ENCODE measurements at places on chromosomes 6 and 20.

GRCh38 chr6:2140438-2141128 is 104.8 kb downstream of the GMDS start:
- peak; percentile 74 for DNase-seq

GRCh38 chr6:7004581-7005297 is 103.0 kb upstream of the RREB1 start:
- no peak for DNase-seq

GRCh38 chr20:50385733-50386640 is 124.2 kb upstream of the PTPN1 start:
- DNase-seq: no peak

DNA sequence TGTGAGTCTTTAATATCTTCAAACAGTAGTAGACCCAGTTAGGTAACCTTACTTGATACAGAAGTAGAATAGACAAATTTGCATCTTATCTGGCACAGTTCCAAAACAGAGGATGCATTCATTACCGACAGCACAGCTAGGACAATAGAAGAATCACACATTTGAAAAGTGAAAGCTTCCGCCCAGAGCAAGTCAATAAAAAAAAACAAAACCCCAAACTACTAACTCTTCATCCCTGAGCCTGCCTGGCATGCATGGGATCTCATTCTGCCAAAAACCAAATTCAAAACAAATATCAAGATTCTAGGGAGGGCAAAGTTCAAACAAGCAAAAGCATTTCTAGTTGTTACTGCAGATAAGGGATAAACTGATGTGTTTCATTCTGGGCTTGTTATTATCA is 235.4 kb downstream of the BTBD9 start:
- DNase-seq: no peak

GRCh38 chr6:46923476-46923875 is 1.7 kb upstream of the ADGRF5 start:
- DNase-seq: no peak

GRCh38 chr20:59307270-59307669 is 6.9 kb downstream of the EDN3 start:
- DNase-seq: no peak

GRCh38 chr20:62409931-62410745 is 3.1 kb upstream of the CABLES2 start:
- DNase-seq: peak; percentile 58

- DNase-seq: peak; percentile 56
Observed at GRCh38 chr6:15400572-15401004, 154.7 kb downstream of the JARID2 start.

DNA sequence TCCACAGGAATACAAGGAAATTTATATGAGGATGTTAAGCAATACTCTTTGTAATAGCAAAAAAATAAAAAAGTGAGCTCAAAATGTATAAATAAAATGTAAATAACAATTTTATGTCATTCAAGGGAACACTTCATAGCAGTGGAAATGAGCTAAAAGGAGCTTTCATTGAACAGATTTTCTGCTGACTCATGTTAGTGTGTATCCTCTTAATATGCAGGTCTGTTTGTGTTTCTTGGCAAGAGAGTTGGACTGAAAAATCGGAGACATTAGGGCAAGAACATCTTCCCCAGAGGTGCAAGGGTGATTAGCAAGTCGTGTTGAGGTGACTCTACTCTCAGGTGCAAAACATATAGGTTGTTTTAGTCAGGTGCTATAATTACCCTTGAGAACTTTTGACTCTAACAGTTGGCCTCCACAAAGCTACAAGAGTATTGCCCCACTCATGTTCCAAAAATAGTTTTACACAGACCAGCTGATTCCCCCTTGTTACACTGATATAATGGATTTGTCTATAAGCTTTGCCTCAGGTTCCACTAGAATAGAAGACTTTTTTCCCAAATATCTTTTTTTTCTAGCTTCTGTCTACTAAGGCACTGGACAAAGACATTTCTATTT is 702.9 kb downstream of the TENT5A start:
- DNase-seq: no peak

DNA sequence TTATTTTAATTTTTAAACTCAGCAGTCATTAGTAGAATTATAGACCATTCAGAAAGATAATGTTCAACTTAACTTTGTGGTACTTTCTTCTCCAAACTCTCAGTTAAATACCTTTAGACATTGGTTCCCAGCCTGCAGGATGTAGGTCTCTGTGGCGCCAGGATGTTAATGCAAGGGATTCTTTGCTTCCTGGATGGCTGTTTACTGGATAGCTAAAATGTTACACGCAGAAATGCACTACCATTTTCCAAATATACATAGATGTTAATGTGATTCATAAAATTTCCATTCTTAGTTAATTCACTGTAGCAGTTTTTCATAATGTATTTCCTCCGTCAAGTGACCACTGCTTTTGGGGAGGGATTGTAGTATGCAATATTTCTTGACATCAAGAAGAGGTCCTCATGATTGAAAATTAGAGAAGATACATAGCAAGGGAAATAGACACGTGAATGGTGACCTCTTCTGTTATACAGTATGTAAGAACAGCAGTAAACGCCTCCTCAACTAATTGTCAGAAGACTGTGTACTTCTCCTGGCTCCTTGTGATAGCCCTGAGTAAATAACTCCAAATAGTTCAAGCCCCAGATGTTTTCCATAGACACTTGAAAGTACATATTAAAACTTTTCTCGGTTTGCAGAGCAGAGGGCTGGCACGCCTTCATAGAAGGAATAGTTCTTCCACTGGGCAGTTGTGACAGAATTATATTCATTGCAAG is 128.8 kb downstream of the LCA5 start:
- no peak for DNase-seq

DNA sequence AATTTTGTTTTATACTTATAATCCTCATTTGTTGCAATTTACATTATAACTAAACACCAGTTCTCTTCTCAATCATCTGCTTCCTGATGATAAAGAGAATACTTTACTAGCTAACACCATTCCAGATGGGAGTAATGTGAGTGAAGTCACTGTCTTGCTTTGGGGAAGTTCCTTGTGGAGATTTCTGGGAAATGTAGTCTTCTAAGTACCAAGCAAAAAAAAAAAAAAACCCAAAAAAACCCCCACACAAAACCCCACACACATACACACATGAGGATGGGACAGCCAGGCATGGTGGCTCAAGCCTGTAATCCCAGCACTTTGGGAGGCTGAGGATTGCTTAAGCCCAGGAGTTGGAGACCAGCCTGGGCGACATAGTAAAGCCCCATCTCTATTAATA is 2.2 kb upstream of the SNPH start:
- DNase-seq: peak; percentile 49

DNA sequence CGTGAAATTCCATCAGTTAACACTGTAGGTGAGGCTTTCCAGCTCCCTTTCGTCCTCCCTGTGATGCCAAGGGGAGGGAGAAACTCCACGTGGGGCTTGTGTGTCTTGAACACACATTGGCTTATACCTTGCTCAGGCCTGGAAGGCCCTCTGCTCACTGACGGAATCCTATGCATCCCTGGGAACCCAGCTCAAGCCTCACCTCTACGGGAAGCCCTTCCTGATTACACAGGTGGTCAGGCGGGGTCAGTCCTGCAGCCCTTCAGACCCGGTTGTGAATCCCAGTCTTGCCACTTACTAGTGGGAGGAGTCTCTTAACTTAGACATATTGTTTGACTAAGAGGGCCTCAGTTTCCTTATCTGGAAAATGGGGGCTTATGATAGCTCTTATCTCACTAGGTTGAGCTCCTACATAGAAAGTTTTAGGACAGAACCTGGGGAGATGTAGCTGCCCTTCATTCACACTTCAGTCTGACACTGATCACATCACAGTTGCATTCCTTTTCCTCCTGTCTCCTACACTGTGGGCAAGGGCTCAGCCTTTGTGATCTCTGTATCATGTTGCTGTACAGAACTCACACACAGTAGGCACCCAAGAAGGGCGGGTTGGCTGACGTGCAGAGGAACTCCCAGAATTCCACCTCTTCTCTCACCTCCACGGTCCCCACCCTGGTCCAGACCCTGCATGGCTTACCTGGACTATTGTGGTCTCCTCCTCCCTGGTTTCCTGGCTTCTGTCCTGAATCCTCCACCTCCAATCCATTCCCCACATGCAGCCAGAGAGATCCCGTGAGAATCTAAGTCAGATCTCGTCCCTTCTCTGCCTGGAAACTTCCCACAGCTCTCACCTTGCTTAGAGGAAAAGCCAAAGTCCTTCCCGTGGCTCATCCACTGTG is 129.6 kb downstream of the CEBPB start:
- DNase-seq: peak; percentile 27

DNA sequence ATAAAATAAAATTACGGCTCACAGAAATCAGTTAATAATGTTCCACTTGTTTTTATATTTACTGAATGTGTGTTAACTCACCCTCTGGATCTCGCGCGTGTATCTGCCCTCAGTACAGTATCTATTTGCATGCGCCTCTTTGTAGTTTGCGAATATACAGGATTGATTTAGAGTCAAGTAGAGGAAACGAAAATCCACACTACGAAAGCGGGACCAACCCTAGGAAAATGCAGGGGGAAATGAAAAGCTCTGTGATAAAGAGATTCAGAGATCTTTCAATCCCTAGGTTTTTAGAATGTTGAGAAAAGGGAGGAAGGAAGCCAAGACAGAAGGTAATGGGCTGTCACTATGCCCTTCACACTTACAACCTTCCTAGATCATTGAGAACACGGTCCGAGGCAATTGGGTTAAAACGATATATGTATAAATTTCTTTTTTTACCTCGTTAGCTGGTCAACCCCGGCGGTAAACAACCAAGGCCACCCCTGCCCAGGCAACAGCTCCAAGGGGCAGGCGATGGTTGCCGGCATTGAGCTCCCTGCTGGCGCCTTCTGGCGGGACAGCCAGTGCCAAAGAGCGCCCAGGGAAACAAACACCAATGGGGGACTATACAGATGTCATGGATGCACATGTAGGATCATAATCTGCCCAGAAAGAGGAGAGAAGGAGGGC is 792 bp upstream of the FUT9 start:
- DNase-seq: no peak

DNA sequence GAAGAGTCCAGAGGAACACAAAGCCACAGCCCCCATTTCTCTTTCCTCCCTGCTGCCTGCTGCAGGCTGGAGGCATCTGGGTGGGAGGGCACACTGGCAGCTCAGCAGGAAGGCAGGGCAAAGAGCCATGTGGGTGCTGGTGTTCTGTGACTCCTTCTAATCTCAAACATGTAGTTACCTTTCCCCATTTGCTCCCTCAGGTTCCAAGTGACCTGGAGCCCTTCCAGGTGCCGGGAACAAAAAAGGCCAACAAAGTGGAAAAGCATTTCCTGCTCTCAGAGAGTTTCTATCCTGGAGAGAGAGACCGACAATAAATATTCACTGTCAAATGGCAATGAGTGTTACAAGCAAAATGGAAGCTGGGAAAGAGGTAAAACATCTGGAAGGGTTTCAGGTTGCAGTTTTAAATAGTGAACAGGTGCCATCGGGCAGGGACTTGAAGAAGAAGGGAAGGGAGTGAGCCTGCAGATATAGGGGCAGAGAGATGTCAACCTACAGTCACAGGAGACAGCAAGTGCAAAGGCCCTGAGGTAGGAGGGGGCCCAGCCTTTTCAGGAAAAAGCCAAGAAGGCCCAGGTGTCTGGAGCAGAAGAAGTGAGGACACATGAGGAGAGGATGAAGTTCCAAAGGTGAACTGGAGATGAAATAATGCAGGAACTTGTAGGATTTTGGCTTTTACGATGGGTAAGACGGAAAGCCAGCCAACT is 43.6 kb upstream of the IYD start:
- no peak for DNase-seq

DNA sequence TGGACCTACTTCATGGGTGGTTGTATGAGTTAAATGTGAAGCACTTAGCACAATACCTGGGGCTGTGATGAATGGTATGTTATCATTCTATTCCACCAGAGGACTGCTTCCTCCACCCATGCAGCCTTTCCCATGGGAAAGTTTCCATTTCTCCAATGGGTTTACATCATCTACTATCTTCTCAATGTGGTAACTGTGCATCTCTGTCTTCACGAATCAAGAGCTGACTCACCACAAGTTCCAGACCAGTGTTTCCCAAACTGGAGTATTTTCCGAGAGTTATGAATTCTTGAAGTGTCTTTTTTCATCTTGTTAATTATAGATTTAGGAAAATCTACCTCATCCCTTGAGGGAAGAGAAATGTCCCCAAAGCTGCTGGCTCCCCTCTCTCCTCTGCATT is 182.8 kb downstream of the UNC5CL start:
- no peak for DNase-seq

DNA sequence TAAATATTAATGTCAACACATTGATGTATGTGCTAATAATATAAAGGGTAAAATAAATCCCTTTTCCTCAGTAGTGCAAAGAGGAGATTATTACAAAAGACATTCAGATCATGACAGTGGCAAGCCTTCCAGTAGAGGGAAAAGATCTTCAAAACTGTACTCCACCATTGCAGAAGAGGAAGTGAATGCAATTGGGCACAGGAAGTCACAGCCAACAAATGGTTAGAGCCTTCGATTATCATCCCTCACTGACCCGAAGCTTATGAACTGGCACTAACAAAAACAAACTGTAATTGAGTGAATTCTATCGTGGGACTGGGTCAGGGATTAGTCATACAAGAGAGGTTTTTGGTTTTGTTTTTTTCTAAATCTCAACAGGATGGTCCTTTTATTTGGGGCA is 39.3 kb upstream of the SCGN start:
- DNase-seq: no peak

GRCh38 chr6:105713474-105714118 is 310.7 kb upstream of the PREP start:
- peak; percentile 37 for DNase-seq

- no peak for DNase-seq
Observed at GRCh38 chr6:149268768-149269167, 48.7 kb upstream of the TAB2 start.

- DNase-seq: no peak
Observed at GRCh38 chr6:69111301-69111700, 476.2 kb downstream of the ADGRB3 start.

DNA sequence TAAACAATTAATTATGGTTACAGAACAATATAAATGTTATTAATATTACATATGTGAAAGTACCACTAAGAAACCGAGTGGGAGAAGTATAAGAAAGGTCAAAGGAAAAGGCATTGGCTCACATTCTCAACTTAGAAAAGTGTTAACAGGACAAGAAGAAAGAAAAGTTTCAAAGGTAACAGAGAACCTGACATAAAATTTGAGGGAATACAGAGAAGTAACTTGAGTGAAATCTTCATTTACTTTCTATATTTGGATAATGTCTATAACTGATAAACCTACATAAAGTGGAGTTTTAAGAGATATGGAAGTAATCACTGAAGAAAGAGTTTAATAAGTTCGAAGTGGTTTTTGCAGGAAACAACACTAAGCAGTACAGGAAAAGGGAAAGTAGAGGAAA is 30.1 kb downstream of the REPS1 start:
- DNase-seq: no peak
